Aorta (tissue), 5 donors: ENCODE measurements at places on chromosomes 4 and X.
A peak's percentile ranks its signal among the peaks of the same experiment; 100 is the strongest.

GRCh38 chr4:34043131-34043530, 2201.2 kb downstream of the ARAP2 start:
- no peak for DNase-seq

DNA sequence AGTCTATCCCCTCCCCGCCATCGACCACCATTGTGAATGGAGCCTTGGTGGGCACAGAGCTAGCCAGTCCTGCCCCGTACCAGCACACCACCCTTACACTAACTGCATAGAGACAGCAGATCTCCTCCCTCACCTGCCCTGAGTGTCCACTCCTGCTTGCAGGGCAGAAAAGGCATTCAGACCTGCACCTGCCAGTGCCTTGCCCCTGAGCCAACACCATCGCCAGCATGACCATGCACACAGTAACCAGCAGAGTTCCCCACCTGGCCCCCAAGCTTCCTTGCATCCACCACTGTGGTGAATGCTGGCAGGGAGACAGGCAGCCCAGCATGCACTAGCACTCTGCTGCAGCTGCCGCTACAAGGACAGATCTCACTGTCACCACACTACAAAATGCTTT, 397.1 kb downstream of the KLHL4 start:
- peak; percentile 56 for DNase-seq

GRCh38 chr4:5050520-5051277, 581 bp upstream of the STK32B start:
- peak; percentile 87 for DNase-seq

- peak; percentile 62 for DNase-seq
Observed at GRCh38 chrX:119758731-119759247, 401 bp downstream of the SOWAHD start.

- no peak for DNase-seq
Observed at GRCh38 chr4:55499495-55499894, 47.2 kb downstream of the CLOCK start.

GRCh38 chr4:185787926-185788679, 23.9 kb downstream of the SORBS2 start:
- no peak for DNase-seq

- no peak for DNase-seq
Observed at GRCh38 chr4:81557306-81557705, 85.6 kb upstream of the RASGEF1B start.

DNA sequence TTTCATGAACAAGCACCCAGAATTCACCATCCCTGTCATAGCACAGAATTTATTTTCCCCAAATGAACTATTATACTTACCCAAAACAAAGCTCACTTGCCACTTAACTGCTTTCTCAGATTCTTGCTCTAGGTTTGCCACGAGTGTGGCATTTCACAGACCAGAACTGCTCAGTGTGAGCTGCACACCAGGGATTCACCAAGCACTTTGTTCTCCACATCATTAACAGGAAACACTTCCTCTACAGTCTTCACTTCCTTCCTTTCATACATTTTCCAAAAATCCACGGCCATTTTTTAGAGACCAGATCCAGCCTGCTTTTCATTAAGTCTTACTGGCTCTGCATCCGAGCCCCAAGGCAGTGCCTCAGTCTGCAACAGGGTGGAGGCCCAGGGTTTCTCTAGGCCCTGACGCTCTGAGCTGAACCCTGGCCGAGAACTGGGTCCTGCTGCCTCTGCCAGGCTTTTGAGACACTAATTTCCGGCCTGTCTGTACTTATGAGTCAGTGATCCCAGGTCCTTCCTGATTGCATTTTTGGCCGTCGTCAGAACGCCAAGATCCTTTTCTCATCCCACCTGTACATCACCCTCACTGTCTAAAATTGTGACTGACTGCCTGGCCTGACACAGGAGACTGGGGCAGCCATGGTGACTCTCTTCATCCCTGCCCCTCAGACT, 67.6 kb upstream of the MTNR1A start:
- DNase-seq: peak; percentile 81

DNA sequence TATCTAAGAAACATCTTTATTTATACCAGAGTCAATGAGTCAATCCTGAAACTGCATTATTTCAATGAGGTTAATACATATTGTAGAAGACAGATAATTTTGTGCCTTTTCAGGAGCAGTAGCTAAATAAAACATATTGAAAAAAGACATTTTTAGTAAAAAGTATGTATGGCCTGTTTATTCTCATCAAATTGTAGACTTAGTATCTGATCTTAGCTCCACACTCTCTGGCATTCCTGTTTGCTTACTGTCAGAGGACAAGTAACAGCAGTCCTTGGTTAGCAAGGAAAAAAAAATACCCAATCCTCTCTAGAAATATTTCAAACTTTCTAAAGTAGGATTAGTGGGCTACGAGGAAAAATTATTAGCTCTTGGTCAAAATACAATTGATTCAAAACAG, 50.5 kb upstream of the GUCY1A1 start:
- DNase-seq: no peak
